ENCODE measurements at places on chromosomes 2 and 18.

GRCh38 chr2:88321449-88322248 is 130.8 kb downstream of the FOXI3 start:
- no peak for DNase-seq

- DNase-seq = peak; percentile 79
These were observed at the start of gene CLASP1 for GRCh38 chr2:121649149-121649595. TSS of gene CLASP1 (minus strand) at chr2:121649462. CDS start at chr2:121605895, 43,567 bp downstream.

DNA sequence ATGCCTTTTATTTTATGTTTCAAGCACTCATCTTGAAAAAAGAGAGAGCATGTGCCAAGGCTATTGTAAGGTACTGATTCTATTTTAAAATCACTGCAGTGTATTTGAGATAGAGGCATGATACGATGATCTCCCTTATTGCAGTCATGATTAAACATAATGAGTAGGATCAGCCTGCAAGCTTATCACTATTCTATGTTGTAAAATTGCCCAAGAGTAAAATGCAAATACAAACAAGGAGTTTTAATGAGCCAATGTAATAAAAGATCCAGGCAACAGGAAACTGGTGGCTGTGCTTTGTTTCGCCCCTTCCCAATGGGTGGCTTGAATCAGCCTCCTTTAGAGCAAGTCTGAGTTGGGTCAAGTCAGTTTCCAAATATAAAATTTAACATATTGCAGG is 116.4 kb upstream of the RBMS1 start:
- peak; percentile 64 for DNase-seq

GRCh38 chr2:102615620-102616436 is 3.5 kb upstream of the SLC9A2 start:
- peak; percentile 83 for DNase-seq

DNA sequence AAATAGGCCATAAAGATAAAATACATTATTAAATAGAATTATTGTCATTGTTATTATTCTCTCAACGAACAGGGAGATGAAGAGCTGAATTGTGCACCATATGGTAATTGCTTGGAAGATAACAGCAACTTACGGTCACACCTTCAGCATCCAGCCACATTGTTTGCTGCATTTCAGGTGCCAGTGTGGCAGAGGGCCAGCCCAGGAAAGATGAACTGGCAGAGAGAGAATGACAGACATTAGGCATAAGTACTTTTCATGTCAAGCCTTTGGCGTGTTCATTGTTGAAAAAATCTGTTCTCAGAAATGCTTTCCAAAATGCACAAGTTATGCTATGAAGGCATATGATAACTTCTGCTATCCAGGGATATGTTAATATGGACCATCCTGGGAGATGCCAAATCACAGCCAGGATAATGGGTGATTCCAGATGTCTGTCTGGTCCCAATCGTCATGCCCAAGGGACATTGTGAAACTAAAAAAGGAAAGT is 748.6 kb upstream of the PIK3C3 start:
- no peak for DNase-seq

- no peak for DNase-seq
These were observed 365.8 kb upstream of the RND3 start for GRCh38 chr2:150853263-150853662.

GRCh38 chr2:28648147-28648546 is 103.5 kb upstream of the PPP1CB start:
- DNase-seq = no peak

DNA sequence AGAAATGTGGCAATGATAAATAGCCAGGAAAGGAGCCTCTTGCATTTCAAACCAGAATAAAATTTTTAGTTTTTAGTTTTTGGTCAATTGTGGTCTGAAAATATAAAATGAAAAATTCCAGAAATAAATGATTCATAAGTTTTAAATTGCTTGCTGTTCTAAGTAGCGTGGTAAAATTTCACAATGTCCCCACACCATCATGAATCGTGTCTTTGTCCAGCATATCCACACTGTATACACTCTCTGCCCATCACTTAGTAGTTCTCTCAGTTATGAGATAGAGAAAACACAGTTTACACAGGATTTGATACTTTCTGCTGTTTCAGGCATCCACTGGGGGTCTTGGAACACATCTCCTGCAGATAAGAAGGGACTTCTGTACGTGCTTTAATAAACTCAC is 783.9 kb downstream of the TSN start:
- DNase-seq = no peak

DNA sequence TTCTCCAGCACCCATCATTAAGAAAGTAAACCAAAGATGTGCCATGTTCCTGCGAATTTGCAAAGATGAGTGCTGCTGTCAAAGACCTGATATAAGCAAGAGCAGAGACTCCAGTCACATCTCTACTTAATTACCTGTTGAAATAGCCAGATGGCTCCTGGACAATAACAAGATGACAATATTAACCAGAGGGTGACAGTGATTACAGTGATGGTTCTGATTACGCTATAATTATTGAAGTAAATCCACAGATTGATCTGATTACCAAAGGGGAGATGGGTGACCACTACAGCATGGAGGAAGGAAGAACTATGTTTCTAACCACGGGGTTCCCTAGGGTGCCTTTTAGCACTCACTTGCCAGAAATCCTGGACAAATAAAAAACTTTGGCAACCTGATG is 36.5 kb upstream of the AFF3 start:
- no peak for DNase-seq

GRCh38 chr2:109368798-109369197 is 239.8 kb downstream of the SH3RF3 start:
- no peak for DNase-seq

GRCh38 chr18:25066516-25066915 is 285.4 kb downstream of the ZNF521 start:
- no peak for DNase-seq

GRCh38 chr2:148501545-148501944 is 143.0 kb upstream of the EPC2 start:
- no peak for DNase-seq

DNA sequence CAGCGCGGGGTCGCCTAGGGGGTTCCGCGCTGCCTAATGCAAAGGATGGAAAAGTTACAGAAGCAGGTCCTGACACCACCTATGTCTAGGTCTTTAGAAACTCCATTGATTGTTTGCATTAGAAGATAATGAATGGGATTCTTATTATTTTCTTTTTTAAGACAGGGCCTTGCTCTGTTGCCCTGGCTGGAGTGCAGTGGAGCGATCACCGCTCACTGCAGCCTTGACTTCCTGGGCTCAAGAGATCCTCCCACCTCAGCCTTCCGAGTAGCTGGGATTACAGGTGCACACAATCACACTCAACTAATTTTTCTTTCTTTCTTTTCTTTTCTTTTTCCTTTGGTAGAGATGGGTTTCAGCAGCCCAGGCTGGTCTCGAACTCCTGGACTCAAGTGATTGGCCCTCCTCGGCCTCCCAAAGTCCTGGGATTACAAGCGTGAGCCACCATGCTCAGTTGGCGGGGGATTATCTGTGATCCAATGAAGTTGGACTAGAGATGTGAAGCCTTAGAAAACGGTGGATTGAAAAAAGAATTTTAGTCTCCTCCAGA is 761 bp upstream of the IDH1 start:
- no peak for DNase-seq

- DNase-seq = no peak
These were observed 61.6 kb downstream of the CCDC93 start for GRCh38 chr2:117952228-117952627.

GRCh38 chr2:213740453-213740852 is 456.2 kb downstream of the SPAG16 start:
- no peak for DNase-seq

DNA sequence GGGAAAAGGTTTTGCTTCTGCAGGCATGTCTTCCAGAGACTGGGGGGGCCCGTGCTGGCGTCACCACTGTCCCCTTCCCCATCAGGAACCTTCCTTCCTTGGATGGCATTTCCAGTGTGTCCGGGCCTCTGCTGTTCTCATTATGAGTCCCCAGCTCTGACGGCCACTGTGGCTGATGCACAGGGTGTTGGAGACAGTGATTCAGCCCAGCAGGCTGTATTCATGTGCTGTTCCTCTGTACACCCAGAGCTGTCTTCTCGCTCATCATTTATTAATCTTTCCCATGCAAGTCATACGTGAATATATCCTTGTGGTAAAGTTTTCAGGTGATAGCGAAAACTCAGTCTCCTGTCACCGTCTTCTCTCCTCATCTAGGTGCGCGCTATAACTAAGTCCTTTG is 57.7 kb downstream of the ASAP2 start:
- no peak for DNase-seq

GRCh38 chr2:173607606-173608311 is 253.1 kb downstream of the CDCA7 start:
- DNase-seq = no peak

GRCh38 chr2:107728586-107728985 is 98.1 kb upstream of the RGPD4 start:
- no peak for DNase-seq

- peak; percentile 78 for DNase-seq
These were observed 112.3 kb downstream of the BCL2 start for GRCh38 chr18:63207143-63207790.

DNA sequence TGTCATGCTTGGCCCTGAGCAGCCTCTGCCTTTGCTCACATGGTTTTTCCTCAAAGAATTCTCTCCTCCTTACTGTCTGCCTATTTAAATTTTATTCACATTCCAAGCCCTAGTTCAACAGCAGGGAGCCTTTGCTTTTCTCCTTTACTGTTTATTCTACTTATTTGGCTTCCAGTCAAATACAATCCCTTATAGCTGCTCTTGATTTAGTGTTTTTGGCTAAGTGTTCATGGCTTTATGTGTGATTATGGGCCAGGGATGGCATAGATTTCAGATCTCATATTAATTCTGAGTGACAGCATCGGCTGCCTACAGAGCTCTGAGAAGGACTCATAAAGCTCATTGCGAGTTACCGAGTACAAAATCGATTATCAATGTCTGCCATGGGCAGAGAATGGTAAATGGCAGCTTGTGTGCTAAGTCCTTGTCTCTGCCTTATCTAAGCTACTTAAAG is 106.7 kb downstream of the METTL8 start:
- DNase-seq = no peak

DNA sequence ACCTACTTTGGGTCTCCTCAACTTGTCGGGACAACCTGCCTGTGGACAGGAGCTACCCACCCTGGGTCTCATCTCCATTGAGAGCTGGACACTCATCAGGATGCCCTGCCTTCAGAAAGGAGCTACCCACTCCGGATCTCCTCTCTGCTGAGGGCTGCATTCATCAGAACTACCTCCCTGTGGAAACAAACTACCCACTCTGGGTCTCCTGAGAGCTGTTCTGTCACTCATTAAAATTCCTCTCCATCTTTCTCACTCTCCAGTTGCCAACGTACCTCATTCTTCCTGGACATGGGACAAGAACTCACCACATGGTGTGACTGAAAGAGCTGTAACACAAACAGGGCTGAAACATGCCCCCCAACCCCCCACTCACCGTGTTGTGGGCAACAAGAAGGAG is 22.5 kb upstream of the UBE2F start:
- no peak for DNase-seq

DNA sequence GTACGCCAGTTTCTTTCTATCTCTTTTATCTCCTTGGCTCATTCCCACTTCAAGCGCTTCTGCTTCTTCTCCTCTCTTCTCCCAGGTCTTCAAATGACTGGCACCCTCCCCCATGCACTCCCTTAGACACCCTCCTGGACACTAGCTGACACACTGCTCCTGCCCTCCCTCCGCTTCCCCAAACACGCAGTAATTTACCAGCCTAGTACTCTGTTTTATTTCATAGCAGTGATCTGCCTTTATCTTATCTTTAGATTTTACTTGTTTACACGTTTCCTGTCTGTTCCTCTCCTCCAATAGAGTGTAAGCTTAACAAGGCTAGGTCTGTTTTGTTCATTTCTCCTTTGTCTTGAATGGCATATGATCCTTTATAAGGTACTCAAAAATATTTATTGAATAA is 93.9 kb downstream of the SCN3A start:
- no peak for DNase-seq

GRCh38 chr18:505483-506122 is 5.1 kb upstream of the COLEC12 start:
- DNase-seq = no peak
